ENCODE measurements at places on chromosomes 6 and 20.
A peak's percentile ranks its signal among the peaks of the same experiment; 100 is the strongest.

DNA sequence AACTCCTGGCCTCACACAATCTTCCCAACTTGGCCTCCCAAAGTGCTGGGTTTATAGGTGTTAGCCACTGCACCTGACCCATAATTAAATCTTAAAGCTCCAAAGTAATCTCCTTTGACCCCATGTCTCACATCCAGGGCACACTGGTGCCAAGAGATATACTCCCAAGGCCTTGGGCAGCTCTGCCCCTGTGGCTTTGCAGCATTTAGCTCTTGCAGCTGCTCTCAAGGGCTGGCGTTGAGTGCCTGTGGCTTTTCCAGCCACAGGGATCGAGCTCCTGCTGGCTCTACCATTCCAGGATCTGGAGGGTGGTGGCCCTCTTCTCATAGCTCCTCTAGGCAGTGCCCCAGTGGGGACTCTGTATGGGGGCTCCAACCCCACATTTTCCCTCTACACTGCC, 49.3 kb upstream of the CD2AP start:
- no peak for DNase-seq

- DNase-seq: no peak
Observed at GRCh38 chr20:49850463-49851230, 38.0 kb downstream of the SLC9A8 start.

DNA sequence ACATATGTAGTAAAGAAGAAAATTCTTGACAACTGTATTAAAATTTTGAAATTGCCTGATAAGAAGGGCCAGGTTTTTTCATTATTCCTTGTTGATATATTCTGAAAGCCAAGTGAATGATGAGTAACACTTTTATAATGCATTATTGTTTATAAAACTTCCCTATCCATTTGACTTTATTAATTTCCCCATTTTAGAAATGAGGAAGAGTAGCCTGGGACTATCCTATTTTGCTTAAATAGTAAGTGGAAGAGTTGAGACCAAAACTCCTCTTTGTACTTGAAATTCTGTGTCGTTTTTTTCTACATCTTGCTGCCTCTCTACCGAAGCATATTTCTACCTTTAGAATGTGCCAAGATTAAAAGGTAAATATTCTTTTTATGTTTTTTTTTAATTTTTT, 39.7 kb downstream of the TRMT11 start:
- DNase-seq: no peak

DNA sequence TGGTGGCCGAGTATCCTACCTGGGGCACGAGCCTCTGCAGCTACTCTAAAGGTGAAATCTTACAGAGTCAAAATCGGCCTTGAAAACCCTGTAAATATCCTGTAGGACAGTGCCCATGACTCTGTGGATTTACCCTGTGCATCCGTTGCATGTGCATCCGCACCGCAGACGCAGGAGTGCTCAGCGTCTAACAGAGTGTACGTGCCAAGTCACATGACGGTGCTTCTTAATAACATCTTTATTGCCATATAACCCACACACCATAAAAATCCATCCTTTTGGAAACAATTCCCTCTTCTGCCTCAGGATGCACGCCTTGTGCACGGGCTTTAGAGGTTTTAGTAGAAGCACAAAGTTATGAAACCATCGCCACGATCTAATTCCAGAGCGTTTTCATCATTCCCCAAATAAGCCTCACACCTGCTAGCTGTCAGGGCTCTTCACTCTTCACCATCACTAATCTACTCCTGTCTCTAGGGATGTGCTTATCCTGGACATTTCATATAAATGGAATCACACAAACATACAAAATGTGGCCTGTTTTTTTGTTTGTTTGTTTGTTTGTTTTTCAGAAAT, 384.5 kb upstream of the SULF2 start:
- no peak for DNase-seq

DNA sequence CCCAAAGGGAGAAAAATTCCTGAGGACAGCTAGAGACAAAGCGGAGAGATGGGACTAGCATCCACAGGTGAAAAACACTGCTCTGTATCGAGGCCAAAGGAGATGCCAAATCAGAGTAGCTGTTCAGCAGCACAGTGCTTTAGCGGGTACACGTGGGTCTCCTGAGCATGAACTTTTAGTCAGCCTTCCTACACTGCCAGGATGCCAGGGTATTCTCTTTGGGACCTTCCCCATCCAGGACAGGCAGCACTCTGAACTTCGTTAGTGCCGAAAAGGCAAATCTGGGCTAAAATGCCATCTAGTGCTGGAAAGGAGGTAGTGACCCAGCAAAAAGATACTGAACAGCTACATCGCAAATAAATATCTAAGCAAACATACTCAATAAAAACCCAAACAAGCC, 64.9 kb downstream of the C6orf58 start:
- peak; percentile 48 for DNase-seq

GRCh38 chr6:131183427-131184095, 48.3 kb downstream of the AKAP7 start:
- no peak for DNase-seq

GRCh38 chr6:150651808-150652470, 52.3 kb downstream of the PLEKHG1 start:
- no peak for DNase-seq

- DNase-seq: no peak
Observed at GRCh38 chr6:14292119-14292518, 174.5 kb downstream of the CD83 start.

All from SK-N-DZ (cell line).